ENCODE measurements at places on chromosomes 7 and 10.

GRCh38 chr7:31432836-31433340, 81.0 kb upstream of the ITPRID1 start:
- no peak for DNase-seq

GRCh38 chr7:39732837-39733804, 109.7 kb downstream of the RALA start:
- peak; percentile 97 for DNase-seq

- no peak for DNase-seq
Observed at GRCh38 chr7:40199076-40199802, 64.4 kb downstream of the SUGCT start.

GRCh38 chr10:66180581-66181318, 745.1 kb upstream of the LRRTM3 start:
- no peak for DNase-seq

- no peak for DNase-seq
Observed at GRCh38 chr10:30743586-30743985, 114.0 kb upstream of the LYZL2 start.

DNA sequence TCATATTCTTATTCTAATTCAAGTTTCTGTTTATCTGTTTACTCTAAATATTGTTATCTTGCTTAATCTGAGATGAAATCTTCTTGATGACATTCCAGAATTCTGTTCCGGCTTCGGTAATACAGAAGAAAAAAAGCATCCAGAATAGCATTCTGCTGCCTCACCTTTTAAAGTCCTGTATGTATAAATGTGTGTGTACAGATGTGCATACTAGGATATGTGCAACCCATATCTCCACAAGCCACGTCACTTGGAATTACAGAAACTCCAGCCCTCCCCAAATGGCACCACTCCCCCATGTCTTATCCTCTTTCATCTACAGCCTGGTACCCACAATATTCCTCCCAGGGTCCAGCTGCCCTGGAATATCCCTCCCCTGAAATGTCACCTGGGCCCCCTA, 27.9 kb upstream of the USP6NL start:
- DNase-seq, result no peak

DNA sequence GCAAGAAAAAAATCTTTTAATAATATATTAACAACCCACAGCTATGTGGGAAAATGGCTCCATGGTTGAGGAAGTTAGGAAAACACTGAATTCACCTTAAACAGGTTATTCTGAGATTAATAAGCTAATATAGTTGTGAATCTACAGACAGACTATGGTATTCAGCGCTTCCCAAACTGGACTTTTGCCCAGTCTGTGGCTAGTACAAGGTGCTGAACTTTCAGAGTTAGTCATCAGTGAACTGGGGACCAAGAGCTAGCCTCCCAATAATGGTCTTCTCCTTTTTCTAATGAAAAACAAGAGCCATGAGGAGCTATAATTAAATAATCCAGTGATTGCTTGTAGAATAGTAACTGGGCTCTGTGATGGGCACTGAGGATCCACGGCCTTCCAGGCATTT, 65.3 kb downstream of the FRMPD2 start:
- DNase-seq, result no peak

DNA sequence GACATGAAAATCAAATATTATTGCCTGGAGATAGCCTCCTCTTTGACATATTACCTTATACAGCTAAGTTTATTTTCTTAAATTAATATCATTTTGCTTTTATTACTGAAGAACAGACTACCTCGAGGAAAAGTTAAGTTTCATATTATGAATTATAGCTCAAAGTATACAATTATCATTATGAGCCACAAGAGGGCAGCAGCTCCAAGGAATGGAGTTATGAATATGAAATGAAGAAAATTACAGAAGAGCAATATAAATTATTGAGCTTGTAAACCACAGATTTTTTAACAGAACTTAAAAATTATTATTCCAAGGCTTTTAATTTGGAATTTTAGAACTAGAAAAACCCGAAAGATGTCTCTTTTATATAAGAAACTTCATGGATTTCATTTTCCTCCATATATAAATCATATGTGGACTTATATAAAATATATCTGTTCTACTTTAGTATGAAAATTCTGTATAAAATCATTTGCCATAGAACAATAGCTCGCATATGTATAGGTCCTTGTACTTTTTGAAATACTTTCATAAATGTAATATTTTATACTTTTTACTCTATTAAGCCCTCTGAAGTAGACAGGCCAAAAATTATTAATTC, 40.1 kb downstream of the IQUB start:
- DNase-seq, result peak; percentile 16

DNA sequence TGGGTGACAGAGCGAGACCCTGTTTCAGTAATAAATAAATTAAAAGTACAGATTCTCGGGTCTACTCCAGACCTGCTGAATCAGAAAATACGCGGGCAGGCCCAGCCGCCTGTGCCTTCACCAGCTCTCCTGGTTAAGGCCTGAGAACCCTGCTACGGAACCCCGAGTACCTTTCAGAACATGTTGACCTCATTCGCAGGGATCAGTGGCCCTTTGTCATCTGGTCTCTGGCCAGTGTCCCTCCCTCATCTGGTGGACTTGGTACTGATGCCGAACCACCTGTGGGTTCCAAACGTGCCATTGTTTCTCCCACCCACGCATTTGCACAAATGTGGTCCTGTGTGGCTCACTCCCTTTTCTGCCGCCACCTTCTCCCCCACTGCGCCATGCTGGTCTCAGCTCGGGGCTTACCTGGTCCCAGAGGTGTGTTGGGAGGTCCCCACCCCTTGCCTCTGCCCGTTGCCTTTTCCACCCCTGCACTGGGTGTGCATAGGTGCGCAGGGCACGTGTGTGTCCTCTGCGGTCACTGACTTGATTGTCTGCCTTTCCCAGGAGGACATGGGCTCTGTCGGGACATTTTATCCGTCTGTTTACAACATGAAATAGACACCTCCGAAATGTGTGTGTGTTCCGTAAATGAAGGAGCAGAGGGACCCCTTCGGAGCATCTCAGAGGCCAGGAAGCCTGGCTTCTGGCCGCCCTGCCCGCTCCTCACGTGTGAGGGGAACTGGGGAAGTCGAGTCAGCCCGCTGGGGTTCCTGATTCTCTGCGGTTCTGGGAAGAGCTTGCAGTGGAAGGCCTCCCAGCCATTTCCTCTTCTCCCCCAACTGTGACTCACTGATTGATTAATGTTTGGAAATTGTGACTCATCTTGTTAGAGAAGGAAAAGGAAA, 135.2 kb downstream of the CUX1 start:
- no peak for DNase-seq

DNA sequence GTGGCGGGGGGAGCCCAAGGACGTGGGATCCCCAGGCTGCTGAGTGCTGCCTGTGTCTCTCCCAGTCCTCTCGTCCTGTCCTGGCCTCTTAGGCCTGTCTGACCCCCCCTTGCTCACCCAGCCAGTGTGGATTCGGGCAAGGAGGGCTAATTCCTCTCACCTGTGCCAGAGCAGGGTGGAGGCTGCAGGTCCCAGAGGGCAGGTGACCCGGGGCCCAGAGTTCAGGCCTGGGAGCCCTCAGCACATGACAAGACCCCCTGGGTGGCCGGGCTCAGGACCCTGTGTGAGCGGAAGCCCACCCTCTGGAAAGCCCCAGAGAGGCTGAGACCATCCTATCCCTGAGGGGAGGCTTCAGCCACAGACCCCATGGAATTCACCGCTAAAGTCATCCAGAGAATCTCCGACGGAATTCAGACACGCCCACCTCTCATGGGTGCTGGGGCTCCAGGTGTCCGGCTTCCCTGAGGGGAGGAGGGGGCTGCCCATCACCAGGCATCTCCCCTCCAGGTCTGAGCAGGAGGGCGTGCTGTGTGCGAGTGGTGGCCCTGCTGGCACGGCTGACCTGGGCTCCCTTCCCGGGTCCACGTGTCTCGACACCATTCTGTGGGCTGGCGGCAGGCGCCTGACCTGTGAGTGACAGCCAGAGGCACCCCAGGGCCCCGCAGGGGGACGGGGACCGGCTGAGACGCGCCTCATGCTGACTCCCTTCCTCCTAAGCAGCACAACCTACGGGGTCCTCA, 5.0 kb downstream of the KNDC1 start:
- DNase-seq, result no peak

- no peak for DNase-seq
Observed at GRCh38 chr7:147833557-147833956, 757.0 kb upstream of the C7orf33 start.

DNA sequence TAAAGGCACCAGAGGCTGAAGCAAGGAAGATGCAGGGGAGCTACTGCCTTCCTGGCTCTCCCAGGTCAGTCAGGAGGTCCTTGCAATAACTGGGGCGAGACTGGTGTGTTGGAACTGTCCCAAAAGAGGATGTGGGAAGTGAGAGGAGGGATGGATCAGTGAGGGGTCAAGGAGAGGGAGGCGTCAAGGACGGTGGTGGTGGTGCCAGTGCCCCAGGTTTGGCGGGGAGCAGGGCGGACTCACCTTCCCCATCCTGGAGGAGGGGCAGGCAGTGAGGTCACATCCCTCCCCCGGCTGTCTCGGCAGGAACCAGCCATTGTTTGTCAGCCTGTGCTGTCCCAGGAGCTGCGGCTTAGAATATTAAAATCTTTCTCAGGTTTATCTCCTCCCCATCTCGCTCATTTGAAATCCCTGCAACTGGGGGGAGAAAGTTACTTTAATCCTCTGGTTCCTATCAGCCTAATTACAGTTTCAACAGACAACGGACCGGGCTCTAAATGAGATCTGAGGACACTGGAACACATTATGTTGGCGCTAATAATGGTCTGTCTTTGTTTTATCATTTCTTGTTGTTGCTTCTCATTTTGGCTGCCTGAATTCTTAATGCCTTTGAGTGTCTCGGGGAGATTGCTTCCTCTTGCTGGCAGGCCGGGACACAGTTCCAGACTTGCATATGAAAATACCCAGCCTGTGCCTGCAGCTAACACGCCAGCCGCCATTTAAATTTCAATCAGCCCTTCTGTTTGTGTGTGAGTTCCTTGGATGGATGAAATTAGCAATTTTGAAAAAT, 387.5 kb downstream of the RPS24 start:
- DNase-seq, result no peak

DNA sequence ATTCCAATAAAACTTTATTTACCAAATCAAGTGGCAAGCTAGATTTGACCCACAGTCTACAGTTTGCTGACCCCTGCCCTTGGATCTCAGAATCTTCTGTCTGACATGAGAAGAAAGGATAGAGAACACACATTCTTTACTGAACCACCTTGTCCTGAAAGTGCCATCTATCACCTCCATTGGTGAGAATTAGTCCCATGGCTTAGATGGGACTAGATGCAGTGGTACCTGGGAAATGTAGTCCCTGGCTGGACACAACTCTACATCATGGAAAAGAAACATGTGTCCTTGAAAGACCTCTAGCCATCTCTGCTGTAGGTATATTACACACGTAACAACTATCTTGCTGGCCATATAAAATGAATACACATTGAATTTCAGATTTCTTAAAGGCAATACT, 336.2 kb downstream of the LHFPL3 start:
- no peak for DNase-seq

DNA sequence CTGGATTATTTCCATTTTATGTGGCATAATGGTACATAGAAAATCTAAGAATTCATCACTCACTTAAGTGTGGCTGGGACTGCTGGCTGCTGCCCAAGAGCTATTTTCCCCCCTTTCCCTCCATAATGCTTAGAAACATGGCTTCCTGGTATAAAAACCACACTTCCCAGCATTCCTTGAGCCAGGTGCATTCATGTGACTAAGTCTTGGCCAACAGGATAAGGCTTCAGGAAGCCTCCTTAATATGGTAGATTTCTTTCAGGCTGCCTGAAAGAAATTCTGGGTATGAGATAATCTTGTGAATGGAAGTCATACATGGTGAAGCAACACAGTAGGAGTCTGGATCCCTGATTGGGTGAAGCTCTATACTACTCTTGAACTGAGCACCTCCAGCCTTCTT, 178.0 kb downstream of the JAZF1 start:
- DNase-seq, result no peak

- no peak for DNase-seq
Observed at GRCh38 chr10:3006093-3006492, 61.3 kb upstream of the PFKP start.

DNA sequence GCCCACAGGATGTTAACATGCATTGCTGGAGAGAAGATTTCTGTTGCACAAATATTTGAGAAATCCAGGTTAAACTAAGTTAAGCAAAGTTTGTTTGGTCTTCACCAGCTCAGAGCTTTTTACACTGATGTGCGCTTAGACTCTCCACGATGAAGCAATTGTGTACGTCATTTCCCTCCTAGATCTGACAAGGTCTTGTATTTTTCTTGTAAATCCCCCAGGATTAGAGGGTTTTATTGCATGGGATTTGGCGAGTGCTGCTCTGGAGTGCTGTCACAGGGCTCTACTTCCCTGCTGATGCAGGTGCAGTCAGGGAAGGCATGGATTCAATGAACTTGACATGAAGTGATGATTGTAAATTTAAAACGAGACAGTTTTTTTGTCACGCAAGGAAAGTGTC, 173.3 kb downstream of the PDE1C start:
- DNase-seq, result no peak

DNA sequence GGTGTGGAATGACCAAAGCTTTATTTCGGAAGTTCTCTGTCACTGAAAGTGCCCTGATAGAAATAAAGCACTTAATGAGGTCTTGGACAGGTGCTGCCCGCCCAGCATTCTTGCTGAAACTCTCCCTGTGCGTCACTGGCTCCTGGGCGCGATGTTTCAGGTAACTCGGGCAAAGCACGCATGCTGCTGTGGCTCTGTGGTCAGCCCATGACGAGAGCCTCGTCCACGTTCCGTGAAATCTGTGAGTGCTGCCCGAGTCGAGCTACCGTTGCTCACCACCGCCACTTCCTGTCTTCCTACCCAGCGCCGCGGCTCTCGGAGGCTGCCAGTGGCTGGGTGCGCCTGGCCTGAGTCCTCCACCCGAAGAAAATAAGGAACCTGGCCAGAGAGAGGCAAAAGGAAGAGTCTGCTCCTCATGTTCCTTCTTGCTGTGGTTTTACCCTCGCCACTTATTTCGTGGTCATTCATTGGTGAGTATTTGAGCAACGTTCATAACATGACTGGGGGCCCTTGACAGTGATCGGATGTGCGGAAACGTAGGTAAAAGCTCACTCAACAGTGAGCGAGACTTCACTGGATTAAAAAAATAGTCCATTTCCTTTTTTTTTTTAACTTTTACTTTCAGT, 95.5 kb downstream of the MAP3K8 start:
- DNase-seq, result peak; percentile 65

- no peak for DNase-seq
Observed at GRCh38 chr10:59562126-59562525, 147.5 kb downstream of the SLC16A9 start.

DNA sequence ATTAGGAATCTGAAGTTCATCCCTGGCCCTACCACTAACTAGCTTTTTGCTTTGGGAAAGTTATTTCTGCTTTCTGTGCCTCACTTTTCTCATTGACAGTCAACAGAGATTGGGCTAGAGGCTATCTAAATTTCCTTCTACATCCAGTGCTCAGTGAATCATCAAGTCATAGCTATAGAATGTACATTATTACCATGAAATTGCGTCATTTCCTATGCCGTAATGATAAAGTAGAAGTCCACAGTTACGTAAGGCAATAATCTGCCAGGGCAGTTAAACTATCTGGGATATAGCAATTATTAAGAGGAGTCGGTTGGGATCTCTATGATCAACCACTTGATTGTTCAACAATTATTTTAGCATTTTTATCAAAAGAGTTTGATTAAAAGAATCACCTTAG, 64.4 kb downstream of the ITGB8 start:
- no peak for DNase-seq

Measured in activated CD4-positive, alpha-beta T cell treated with anti-CD3 and anti-CD28 coated beads, Interleukin-2, amount 50 U/mL, for 4 hours (primary cell).